Natural killer cell treated with Interleukin-12 subunit alpha and Interleukin-12 subunit beta and Interleukin-15 and Interleukin-18, amount 100 ng/mL, for 72 hours (primary cell): ENCODE measurements at places on chromosomes 3 and 15. TPM values are rescaled to one million over a fixed set of nuclear protein-coding genes. Genes with fewer than 3 reads are reported as not detected.

The NR1I2 gene
- not detected for total RNA-seq

The CCDC13 gene
- 1.2 TPM for total RNA-seq

DNA sequence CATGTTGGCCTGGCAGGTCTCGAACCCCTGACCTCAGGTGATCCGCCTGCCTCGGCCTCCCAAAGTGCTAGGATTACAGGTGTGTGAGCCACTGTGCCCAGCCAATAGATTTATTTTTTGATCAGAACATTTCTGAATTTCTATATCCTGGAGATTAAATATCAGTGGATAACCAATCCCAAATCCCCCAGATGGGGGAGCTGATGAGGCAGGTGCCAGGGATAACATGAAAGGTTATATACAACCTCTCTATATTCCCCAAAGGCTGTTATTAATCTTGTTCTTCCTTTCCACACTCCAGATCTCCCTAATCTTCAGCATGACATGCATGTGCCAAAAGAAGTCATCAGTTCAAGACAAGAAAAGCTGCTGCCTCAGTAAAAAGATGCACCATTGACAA lies 112.3 kb downstream of the WDR76 start:
- no peak overlapping the region for H3K4me3 ChIP-seq
- DNase-seq, result no peak
- H3K4me1 ChIP-seq, result no peaks in the 10 kb centered on the region
- H3K36me3 ChIP-seq, result no peaks in the 10 kb centered on the region

The SERPINI1 gene
- total RNA-seq, result 4.1 TPM

The DAZL gene
- total RNA-seq, result not detected

The C2CD4B gene
- not detected for total RNA-seq

DNA sequence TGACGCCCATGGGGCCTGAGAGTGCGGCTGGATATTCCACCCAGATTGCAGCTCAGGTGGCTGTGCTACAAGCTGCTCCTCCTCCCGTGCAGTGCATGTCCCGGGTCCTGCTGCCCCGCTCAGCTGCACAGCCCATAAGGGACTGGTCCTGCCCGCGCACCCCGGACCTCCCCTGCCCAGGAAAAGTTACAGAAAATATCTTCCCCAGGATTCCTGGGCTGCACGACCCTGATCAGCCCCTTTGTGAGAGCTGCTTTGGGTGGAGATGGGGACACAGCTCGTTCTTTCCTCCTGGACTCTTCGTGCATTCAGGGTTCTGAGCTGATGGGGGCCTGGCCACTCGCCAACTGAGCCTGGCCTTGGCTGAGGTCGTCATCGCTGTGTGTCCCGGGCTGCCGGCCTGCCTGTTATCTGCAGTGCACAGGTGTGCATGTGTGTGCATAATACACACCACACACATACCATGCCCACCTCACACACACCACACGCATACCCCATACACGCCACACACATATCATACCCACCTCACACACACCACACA lies 28.8 kb downstream of the APBA2 start:
- H3K27me3 ChIP-seq, result no peaks in the 10 kb centered on the region
- H3K4me1 ChIP-seq, result peaks cover under 1% of the 10 kb centered on the region
- H3K4me3 ChIP-seq, result no peak overlapping the region
- H3K36me3 ChIP-seq, result no peaks in the 10 kb centered on the region
- DNase-seq, result peak; percentile 37
- no peak overlapping the region for H3K27ac ChIP-seq

GRCh38 chr3:127762077-127762786 lies 60.1 kb downstream of the MGLL start:
- no peaks in the 10 kb centered on the region for H3K36me3 ChIP-seq
- no peaks in the 10 kb centered on the region for H3K27me3 ChIP-seq
- DNase-seq, result no peak
- H3K27ac ChIP-seq, result peak overlapping the region; percentile 49
- peaks cover 18% of the 10 kb centered on the region for H3K4me1 ChIP-seq

DNA sequence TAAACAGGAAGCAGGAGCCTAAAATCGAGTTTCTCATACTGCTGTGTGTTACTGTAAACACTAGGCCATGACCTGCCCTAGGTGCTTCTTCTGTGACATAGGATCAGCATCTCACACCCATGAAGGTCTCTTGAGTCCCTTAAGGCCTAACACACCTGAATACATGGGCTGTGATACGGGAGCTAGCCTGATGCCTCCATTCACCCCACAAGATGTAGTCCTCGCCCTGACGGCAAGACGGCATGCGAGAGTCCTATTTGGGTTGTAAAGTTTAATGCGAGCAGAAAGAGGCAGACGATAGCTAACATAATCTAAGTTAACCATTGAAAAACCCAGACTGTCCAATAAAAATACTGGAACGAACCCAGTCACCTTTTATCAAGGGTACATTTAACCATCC lies 241.1 kb upstream of the ICE2 start:
- no peaks in the 10 kb centered on the region for H3K36me3 ChIP-seq
- no peaks in the 10 kb centered on the region for H3K27me3 ChIP-seq
- peak overlapping the region; percentile 73 for H3K27ac ChIP-seq
- DNase-seq, result no peak
- H3K4me1 ChIP-seq, result peaks cover 22% of the 10 kb centered on the region

DNA sequence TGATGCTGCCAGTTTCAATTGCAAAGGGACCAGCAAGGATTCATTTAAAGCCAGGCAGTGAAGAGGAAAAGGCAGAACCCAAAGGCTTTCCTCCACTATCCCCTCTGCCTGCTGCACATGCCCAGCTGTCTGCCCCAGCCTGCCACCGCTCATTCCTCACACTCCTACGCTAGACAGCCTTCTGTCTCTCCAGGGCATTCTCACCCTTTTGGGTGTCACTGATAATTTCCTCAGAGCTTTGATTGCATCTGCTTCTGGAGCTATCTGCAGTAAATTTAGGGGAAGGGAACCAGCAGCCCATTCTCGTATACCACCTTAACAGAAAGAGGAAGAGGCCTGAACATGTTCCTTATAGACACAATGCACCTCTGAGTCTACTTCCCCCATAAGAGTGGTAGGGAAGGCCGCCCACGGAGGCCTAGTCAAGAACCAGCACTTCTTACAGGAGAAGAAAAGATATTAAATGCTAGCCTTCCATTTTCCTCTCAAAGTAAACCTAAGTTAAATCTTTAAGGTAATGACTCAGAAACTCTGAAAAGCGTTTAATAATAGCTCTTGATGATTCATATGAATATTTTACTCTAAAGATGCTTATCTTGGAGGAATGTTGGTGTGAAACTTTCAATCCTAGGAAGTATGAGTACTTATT lies 20.9 kb downstream of the NUDT16 start:
- DNase-seq, result no peak
- H3K36me3 ChIP-seq, result no peaks in the 10 kb centered on the region
- no peak overlapping the region for H3K4me3 ChIP-seq
- no peaks in the 10 kb centered on the region for H3K4me1 ChIP-seq
- no peak overlapping the region for H3K27ac ChIP-seq

The PLA2G4F gene
- not detected for total RNA-seq

DNA sequence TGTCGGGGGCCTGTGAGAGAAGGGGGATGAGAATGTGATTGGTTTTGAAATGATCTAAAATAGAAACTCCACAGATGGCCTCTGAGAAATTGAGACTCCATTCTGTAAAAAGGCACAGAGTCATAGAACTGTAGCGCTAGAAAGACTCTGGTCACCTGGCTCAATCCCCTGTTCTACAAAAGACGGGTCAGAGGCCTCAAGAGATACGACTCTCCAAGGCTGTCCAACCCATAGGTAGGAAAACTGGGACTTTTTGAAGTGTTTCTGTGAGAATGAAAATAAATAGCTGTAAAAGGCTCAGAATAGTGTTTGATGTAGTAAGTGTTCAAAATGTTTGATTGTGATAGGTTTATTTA lies 11.7 kb upstream of the TMC3 start:
- H3K27me3 ChIP-seq, result peaks cover 12% of the 10 kb centered on the region
- no peak overlapping the region for H3K4me3 ChIP-seq
- no peaks in the 10 kb centered on the region for H3K36me3 ChIP-seq

The IL17RB gene
- 1.2 TPM for total RNA-seq

DNA sequence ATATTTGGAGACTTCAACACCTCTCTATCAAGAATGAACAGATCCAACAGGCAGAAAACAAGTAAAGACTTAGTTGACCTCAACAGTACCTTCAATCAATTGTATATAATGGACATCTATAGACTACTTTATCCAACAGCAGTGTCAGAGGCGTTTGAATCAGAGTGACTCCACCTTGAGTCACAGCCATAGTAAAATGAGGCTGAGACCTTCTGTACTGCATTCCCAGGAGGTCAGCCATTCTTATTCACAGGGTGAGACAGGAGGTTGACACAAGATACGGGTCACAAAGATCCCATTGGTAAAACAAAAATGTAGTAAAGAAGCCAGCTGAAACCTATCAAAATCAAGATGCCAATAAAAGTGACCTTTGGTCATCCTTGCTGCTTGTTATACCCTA lies 299.8 kb downstream of the CNTN3 start:
- DNase-seq, result no peak
- no peaks in the 10 kb centered on the region for H3K27me3 ChIP-seq
- H3K27ac ChIP-seq, result no peak overlapping the region
- H3K36me3 ChIP-seq, result peaks cover 13% of the 10 kb centered on the region
- no peak overlapping the region for H3K4me3 ChIP-seq

GRCh38 chr15:64597477-64597822 lies 137.1 kb downstream of the ZNF609 start:
- H3K36me3 ChIP-seq, result no peaks in the 10 kb centered on the region
- DNase-seq, result no peak
- no peaks in the 10 kb centered on the region for H3K27me3 ChIP-seq
- peak overlapping the region; percentile 86 for H3K4me3 ChIP-seq
- peaks cover 39% of the 10 kb centered on the region for H3K4me1 ChIP-seq

DNA sequence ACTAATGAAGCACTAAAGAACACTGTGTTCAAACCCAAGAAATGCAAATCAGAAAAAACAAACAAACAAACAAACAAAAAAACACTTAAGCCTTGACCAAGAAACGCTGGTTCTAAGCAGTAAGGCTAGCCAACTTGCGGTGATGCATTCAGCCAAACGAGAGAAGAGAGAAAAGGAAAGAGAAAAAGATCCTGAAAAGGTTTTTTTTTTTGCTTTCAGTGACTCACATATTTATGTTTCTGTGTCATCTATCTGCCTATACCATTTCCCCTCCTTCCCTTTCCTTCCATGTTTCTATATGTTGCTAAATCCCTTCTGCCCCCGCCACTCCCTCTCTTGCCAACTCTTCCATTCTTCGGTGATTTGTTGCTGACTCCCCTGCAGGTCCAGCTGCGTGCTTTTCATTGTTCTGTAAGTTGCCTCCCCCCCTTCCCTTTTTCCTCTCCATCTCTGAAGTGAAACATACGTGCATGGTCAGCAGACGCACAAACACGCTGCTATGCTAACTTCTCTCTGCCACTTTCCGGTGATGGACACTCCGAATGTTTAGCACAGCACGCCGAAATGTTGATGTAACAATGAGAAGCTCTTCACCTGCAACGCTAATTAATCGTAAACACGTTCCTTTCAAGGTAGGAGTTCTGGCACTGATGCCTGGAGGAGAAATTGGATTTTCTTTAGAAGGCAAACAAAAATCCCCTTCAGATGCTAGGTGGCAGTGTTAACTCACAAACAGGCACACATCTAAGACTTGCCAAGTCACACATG lies 154.4 kb downstream of the TUSC7 start:
- no peaks in the 10 kb centered on the region for H3K4me1 ChIP-seq
- no peaks in the 10 kb centered on the region for H3K36me3 ChIP-seq
- H3K27ac ChIP-seq, result no peak overlapping the region
- no peak for DNase-seq
- no peak overlapping the region for H3K4me3 ChIP-seq

DNA sequence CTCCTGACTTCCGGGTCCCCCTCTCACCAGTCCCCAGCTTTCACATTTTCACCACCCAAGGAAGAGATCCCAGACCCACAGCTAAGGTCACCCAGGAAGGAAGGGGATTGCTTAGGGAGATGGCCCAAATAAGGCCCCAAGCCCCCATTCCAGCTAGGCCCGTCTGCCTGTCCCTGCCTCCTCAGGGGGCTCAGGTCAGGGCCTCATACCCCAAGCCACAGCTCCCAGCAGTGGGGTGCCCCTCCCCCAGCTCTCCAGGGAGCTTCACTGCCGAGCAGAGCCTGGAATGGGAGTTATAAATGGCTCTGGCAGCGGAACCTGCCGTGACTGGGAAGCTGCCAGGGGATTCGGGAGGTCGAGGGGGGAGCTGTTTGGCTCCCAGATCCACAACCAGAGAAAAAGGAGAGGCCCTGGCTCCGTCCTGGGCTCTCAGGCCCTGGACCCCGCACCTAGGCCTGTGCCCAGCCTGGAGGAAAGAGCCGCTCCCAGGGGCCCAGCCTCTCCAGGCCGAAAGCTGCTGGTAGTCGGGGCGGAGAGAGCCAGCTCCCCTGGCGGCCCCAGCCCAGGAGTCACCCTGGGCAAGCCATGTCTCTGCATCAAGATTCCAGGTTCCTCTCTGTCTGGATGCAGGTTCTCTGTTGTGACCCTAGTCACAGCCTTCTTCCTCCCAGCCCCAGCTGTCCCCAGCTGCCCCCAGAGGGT lies 550 bp downstream of the CCDC9B start:
- no peaks in the 10 kb centered on the region for H3K36me3 ChIP-seq
- DNase-seq, result no peak
- H3K4me1 ChIP-seq, result peaks cover 3% of the 10 kb centered on the region
- H3K27ac ChIP-seq, result no peak overlapping the region
- H3K4me3 ChIP-seq, result no peak overlapping the region
- no peaks in the 10 kb centered on the region for H3K27me3 ChIP-seq

DNA sequence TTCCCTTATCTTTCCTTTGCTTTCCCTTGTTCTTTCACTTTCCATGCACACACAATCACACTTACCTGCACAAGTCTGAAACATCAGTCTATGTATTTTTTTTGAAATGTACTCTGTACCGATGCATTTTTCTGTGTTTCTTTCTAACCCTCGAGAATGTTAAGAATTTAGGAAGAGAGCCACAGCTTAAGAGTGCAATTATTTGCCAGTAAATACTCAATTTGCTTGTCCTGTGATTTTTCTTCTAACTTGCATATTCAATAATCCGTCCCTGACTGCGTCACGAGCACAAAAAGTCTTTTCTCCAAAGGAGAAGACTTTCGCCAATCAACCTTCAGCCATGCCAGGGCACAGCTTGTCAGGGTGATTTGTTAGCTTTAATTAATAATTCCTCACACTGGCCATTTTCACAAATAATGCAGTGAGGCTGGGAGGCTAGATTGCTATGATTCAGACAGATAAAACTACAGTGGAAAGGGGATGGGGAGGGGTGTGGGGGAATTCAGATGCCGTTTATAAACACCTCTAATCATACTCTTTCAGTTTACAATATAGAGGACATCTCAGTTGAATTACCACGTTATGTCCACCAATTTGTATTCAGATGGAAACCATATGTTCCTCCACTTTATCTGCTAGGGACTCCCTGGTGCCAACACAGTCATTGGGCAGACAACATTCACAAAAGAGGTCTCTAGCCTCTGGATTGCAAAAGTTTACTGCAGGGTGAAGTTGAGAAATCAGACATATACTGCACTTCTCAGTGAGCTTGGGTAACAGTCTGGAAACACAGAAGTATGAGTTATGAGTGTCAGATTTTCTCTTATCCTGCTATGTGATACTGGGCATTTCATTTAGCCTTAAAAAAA lies 388.0 kb downstream of the ZBTB20 start:
- no peak overlapping the region for H3K4me3 ChIP-seq
- no peak for DNase-seq
- no peaks in the 10 kb centered on the region for H3K27me3 ChIP-seq
- no peak overlapping the region for H3K27ac ChIP-seq
